ENCODE measurements at places on chromosomes 13 and 19.
A peak's percentile ranks its signal among the peaks of the same experiment; 100 is the strongest.

DNA sequence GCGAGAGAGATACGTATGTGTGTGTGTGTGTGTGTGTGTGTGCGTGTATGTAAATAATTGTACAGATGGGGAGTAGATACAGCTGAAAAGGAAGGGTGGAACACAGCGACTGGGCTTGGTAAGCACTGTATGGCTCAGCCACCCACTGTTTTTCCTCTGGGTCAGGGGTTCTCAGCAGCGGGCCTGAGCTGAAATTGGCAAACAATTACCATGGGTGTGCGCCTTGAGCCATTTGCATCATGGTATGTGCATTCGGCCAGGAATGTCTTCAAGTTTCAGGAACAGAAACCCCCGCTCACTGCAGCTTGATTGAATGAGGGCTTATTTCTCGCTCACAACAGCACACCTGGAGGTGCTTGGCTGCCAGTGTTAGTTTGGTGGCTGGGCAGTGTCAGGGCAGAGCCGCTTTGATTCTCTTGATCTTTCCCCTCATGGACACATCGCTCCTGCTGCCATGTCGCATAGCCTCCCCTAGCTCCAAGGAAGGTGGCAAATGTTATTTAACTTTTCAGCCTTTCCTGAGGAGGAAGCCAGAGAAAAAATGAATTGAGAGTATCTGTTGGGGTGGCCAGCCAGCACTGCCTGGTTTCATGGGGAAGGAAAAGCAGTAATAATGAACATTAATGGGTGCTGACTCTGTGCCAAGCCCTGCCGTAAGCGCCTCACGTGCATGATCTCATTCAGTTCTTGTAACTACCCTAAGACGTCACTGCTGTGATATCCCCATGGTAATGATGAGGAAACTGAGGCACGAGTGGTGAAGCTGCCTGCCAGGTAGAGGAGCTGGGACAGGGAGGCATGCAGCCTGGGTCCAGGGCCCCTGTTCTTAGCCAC is 126.9 kb downstream of the SIPA1L3 start:
- no peak for DNase-seq

DNA sequence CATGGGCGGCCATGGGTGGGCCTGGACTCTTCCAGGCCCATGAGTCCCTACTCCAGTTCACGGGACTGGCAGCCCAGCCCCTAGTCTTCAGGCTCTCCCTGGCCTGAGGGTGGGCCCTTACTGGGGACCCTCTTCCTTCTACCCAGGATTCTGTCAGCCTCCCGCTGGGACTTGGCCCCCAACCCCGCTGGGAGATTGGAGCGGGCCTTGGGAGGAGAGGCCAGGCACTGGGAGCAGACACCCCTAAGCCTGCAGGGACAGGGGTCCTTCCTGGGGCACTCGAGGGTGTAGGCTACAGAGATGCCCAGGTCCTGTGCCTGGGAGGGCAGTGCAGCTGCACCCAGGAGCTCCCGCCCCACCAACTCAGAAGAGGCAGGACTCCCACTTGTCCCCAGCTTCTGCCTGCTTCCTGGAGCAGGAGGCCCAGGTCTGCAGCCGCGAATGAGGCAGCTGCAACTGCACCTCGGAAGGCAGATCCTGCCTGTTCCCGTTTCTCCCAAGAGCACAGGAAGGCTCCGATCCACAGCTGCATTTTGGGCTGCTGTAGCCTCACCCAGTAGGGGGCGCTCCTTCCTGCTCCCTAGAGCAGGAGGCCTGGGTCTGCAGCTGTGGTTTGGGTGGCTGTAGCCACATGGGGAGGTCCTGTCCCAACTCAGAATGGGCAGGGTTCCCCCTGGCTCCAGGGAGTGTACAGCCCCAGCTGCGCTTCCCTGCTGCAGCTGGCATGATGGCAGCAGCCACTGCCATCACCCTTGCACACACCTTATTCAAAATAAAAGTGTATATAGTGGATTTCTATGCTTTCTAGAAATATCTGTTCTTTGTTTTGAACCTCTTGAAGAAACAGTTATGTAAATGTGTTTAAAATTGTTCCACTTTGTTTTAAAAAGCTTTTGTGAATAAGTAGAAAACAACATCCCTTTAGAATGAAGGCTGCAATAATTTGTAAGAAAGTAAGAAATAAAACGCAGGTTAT is 46.8 kb downstream of the TEX26 start:
- peak; percentile 12 for DNase-seq

- DNase-seq: no peak
Observed at GRCh38 chr13:80965097-80965496, 624.2 kb upstream of the SPRY2 start.

GRCh38 chr13:112652512-112653070 is 37.2 kb upstream of the ATP11A start:
- DNase-seq: no peak

DNA sequence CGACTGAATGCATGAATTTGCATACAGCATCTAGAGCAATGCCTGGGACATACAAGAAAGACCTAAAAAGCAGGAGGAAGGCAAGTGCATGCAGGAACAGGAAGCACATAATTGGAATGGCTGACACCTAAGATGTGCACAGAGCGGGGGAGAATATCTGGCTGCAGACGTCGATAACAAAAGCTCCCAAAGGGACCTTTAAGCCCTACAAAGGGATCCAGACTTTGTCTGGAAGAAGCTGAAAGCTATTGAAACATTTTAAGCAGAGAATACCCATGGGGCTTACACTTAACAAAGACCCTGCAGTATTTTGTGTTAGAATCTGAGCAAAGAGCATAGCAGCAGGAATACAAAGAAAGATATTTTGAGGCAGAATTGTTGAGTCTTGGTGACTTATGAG is 107.4 kb upstream of the CLDN10 start:
- no peak for DNase-seq

- DNase-seq: no peak
Observed at GRCh38 chr19:41866284-41866683, 6.2 kb downstream of the RPS19 start.

GRCh38 chr19:45515081-45515624 is 7.9 kb downstream of the VASP start:
- no peak for DNase-seq

DNA sequence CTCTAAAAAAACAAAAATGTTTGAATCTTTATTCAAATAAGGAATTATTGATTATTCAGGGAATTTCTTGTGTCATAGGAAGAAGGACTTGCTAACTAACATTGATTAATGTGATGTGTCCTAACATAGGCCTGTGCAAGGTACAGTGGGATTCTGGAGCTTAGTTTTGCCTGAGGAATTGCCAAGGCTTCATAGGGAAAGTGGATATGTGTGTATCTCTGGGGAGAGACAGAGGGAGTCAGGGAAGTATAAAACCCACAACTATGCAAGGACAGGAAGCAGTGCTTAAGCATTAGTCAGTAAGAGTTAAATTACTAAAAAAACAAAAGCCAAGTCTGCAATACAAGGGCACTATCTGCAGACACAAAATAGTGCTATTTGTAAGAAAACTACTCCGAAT is 59.6 kb downstream of the WDFY2 start:
- DNase-seq: no peak

GRCh38 chr19:35731353-35731752 is 10.9 kb downstream of the IGFLR1 start:
- DNase-seq: no peak

GRCh38 chr19:30692181-30692811 is 320.1 kb downstream of the ZNF536 start:
- no peak for DNase-seq

GRCh38 chr13:50125554-50126262 is 110.5 kb downstream of the KCNRG start:
- peak; percentile 75 for DNase-seq

- DNase-seq: no peak
Observed at GRCh38 chr13:26663791-26664190, 96.8 kb downstream of the GPR12 start.

GRCh38 chr13:46235286-46235685 is 23.6 kb downstream of the LRRC63 start:
- no peak for DNase-seq

- DNase-seq: no peak
Observed at GRCh38 chr19:18541992-18542940, 1.1 kb downstream of the FKBP8 start.

DNA sequence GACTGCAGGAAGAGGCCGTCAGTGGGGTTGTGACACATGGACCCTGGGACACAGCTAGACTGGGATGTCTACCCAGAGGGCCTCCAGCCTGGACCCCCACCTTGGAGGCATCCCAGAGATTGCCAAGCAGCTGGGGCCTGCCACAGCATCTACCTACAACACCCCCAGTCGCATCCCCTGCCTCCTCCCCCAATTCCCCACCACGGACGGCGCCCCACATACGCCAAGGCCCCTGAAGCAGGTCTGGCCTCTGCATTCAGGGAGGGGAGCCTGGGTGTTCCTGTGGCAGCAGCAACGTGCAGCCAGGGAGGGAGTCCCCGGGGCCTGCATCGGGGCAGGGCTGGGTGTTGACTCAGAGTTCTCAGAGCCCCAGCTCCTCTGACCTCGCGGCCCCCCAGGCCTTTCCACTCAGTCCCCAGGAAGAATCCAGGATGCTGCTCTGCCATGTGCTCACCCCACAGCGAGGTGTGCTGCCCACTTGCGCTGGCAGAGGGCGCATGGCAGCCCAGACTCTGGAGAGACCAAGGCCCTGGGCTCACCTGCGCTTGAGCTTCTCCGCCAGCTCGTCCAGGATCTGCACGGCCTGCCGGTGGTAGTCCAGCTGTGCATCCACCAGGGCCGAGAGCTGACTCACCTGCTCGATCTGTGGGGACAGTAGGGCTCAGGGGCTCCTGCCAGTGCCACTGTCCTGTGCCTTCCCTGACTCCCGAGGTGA is 19.6 kb downstream of the MPND start:
- DNase-seq: no peak

DNA sequence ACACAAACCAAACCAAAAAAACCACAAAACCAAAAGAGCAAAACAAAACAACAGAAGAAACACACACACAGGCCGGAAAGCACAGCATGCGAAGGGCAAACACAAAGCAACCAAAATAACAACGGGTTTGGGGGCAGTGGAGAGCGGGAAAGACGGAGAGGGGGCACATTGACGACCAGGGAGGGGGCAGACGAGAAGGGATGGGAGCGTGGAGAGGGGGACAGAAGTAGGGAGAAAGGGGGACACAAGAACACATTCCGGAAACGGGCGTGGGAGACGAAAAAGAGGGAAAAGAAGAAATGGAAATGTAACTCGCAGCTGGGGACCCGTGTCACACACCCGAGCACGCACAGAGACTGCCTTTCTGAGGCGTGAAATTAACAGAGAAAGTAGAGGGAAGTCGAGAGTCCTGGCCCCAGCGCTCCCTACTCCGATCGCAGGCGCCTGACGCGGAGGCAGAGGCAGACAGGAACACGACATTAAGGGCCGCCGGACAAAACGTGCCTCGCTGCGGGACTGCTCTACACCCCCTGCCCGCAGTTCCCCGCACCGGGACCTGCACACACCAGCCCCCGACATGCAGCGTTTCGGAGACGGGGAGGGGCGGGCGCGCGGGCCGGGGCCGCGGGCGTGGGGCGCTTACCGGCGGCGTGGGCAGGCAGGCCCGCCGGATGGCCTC is 652 bp downstream of the POU4F1 start:
- DNase-seq: no peak

DNA sequence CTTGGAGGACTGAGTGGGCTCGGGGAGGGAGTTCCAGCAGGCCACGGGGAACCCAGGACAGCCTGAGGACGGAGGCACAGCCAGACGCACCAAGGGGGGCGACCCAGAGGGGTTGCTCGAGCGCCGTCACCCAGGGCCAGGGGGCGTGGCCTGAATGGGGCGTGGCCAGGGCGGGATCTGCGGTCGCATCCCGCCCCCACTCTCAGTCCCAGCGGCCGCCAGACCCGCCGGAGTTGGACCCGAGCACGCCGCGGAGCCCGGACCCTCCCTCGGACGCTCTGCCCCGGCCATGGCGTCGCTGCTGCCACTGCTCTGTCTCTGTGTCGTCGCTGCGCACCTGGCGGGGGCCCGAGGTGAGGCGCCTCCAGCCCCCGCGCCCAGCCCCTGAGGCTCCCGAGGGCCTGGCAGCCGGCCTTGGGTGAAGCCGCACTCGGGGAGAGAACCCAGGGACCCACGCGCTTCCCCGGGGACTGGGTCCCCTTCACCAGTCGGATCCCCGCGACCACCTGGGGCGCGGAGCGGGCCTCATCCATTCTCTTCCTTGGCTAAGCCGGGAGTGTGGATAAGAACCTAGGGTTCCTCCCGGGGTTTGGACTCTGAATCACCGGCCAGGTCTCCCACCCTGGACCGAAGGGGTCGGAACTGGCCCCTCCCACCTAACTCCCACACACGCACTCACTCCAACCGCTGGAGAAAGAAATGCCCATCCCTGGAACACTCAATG is at the start of gene CILP2:
TSS of gene CILP2 (plus strand) at position 205 of the 724 bp plus-strand sequence. CDS start at position 290, 85 bp downstream.
- DNase-seq: no peak

GRCh38 chr19:47019431-47020041 is at the start of gene NPAS1:
TSS of gene NPAS1 (plus strand) at chr19:47019837. CDS start at chr19:47021048, 1,211 bp downstream.
- DNase-seq: no peak

- no peak for DNase-seq
Observed at GRCh38 chr13:50126263-50126992, 111.2 kb downstream of the KCNRG start.

DNA sequence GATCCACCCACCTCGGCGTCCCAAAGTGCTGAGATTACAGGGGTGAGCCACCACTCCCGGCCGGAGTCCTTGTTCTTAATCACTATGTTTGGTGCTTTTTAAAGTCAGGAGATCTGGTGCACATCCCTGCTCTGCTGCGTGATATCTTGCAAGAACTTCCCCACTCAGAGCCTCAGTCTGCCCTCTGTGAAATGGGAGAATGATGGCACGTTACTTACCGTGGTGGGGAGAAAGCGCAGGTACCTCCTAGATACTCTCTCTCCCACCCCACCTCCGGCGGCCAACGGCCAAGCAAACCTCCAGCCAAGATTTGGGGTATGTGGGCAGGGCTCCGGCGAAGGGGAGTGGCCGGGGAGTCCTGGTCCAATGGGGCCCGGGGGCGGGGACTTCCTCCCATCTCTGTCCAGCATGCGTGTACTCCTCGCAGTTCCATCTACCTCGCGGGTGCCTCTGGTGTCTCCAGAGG is at the start of gene RYR1:
TSS of gene RYR1 (plus strand) at position 424 of the 466 bp plus-strand sequence. CDS start 139 bp downstream, outside the sequence.
- no peak for DNase-seq

- no peak for DNase-seq
Observed at GRCh38 chr19:47351548-47351947, 2.4 kb downstream of the DHX34 start.

GRCh38 chr13:31538067-31539042 is 201.0 kb upstream of the RXFP2 start:
- DNase-seq: no peak

DNA sequence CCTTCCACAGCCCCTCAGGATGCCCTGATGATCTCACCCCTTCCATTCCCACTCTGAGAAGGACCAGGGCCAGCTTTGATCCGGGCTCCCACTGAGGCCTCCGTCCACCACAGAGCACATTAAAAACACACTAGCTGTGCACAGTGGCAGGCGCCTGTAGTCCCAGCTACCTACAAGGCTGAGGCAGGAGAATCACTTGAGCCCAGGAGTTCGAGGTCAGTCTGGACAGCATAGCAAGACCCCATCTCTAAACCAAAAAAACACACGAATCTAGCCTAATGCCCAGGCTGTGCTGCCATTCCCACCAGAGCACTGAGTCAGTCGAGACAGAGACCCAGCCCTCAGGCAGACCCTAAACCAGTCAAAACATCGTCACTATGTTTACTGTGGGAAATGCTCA is 14.1 kb downstream of the RFX1 start:
- DNase-seq: no peak

DNA sequence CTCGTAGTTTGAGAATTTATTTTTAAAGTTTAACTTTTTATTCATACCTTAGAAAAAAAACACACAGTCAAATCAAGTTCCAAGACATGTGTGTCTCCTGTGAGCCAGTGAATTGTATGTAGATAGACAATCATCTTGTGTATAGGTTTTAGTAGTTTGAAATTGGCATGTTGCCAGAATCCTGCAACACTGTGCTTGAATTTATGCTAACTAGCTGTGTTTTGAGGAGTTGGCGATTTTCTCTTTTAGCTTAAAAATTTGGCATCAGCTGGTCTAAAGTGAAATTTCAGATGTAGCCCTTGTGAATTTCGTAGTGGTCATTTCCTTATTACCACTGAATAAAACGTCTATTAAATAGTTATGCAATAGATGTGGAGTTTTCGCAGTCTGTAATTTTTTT is 213.2 kb downstream of the ATP8A2 start:
- DNase-seq: no peak

Data from stimulated activated CD8-positive, alpha-beta memory T cell treated with anti-CD3 and anti-CD28 coated beads, Interleukin-12 subunit alpha, Interleukin-12 subunit beta, amount 100 ng/mL, for 1 hour (primary cell).